Activated CD4-positive, alpha-beta T cell treated with anti-CD3 and anti-CD28 coated beads, Interleukin-2, amount 50 U/mL, for 4 hours (primary cell): ENCODE measurements at places on chromosomes 13 and 19.

DNA sequence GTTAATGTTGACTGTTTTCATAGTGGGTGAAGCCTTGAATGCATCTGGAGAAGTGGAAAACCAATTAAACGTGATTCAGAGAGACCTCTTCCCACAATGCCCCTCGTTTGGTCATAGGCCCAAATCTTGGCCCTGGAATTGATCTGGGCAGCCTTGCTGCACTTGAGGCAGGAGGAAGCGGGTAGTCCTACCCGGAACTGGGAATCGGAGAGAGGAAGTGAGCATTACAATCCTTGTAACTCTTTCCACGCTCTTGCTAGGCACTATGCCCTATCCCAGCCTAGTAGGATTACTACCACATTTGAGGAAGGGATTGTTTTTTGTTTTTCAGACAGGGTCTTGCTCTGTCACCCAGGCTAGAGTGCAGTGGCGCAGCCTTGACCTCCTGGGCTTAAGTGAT, 3.6 kb downstream of the KCNK6 start:
- DNase-seq, result no peak

DNA sequence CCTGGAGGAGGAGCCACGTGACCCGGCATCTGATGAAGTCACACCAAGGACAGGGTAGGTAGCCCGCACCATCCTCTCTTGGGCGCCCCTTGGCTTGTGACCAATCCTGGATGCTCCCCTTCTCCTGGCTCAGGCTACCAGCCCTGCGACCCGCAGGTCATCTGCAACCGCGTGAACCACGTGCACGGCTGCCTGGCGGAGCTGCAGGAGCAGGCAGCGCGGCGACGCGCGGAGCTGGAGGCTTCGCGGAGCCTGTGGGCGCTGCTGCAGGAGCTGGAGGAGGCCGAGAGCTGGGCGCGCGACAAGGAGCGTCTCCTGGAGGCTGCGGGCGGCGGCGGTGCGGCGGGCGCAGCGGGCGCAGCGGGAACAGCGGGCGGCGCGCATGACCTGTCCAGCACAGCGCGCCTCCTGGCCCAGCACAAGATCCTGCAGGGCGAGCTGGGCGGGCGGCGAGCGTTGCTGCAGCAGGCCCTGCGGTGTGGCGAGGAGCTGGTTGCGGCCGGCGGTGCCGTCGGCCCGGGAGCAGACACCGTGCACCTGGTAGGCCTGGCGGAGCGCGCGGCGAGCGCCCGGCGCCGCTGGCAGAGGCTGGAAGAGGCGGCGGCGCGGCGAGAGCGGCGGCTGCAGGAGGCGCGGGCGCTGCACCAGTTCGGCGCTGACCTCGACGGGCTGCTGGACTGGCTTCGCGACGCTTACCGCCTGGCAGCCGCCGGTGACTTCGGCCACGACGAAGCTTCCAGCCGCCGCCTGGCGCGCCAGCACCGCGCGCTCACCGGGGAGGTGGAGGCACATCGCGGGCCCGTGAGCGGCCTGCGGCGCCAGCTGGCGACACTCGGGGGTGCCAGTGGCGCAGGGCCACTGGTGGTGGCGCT, 45.9 kb downstream of the SPTBN4 start:
- DNase-seq, result no peak

- no peak for DNase-seq
Observed at GRCh38 chr13:39876258-39876657, 220.8 kb downstream of the COG6 start.

DNA sequence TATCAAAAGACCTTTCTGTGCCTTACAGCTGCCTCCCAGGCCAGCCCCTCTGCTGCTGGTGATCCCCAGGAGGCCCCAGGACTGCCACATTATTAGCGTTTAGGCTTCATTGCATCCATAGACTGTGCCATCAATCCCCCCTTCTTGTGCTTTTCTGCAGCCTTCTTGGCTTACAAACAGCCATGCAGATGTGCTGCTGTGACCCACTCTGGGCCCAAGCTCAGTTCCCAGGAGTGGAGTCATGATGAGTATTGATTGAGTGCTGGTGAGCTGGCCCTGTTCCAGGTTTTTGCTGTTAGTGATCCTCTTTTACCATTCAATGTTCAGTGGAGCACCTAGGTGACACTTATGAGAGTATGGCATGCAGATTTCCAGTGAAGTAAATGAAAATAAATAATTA, 59.9 kb upstream of the SLAIN1 start:
- DNase-seq, result no peak

DNA sequence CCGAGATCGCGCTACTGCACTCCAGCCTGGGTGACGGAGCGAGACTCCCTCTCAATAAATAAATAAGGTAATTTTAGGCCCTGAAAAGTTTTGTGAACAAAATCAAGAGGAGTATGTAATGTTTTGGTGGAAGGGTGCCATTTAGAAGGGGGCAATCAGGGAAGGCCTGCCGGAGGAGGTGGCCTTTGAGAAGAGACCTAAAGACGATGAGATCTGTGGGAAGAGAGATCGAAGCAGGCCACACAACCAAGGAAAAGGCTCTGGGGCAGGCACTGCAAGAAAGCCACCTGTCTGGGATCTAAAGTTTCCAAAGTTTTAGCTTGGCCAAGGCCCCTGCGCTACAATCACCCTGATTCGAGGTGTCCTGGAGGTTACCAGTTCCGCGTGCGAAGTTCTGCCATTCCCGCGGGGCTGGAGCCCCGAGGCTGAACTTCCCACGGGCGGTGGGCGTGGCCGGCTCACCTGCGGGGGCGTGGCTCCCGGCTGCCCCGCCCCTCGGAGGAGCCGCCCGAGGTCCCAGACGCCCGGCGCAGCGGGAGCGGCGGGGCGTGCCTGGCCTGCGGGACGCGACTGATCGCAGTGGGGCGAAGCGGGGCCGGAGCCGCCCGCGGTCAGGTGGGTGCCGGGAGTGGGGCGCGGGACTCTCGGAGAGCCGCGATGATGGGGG, at the start of gene KLC3:
Gene KLC3 (plus strand): TSS at position 519 of the 667 bp plus-strand sequence. CDS start 4,792 bp downstream, outside the sequence.
- DNase-seq, result peak; percentile 37

DNA sequence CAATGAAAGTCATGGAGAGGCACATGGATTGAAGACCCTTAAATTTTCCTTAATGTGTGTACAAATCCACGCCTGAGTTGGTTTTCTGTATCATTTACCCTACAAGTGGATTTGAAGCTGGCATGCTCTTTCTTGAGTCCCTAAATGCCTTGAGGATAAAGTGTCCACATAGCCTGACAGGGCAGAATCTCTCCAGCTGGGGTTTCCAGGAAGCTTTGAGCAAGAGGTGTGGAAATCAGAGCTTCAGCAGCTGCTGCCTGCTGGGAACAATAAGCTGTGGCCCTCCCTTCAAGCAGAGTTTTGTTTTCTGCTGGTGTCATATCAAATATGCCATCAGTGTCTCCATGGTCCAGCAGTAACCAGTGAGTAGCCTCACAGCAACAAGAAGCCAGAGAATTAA, 120.3 kb upstream of the SERTM1 start:
- DNase-seq, result no peak

- DNase-seq, result no peak
Observed at GRCh38 chr13:64000321-64000720, 2584.7 kb upstream of the PCDH20 start.

- no peak for DNase-seq
Observed at GRCh38 chr13:28707629-28708427, 10.9 kb downstream of the SLC46A3 start.

DNA sequence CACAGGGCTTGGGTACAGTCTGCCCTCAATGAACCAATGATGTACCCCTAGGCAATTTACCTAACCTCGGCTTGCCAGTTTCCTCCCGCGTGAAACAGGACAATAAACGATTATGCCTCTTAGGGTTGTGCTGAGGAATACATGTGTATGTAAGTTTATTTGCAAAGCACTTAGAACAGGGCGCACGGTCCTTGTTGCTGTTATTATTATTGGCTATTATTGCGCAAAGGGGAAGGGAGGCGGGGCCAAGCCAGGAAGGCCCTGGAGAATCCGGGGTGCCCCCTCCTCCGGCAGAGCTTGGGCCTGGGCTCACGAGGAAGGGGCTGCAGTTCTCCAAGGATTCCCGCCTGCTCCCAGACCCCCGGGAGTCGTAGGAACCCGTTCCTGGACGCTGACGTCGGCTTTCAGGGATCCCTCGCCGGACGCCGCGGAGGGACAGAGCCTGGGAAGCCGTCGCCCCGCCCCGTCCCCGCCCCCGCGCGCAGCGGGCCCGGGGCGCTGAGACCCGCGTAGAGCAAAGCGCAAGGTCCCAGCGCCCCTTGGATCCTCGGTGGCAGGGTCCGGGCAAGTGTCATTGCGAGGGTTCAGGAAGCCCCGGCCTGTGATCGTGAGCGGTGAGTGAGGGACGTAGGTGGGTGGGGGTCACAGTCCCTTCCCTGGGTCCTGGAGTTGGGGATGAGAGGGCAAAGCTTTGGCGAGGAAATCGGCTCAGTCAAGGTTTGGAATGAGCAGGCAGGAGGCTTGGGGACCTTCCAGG, at the start of gene TMEM91:
Gene TMEM91 (plus strand): TSS at position 293 of the 757 bp plus-strand sequence. CDS start 1,777 bp downstream, outside the sequence.
- no peak for DNase-seq

DNA sequence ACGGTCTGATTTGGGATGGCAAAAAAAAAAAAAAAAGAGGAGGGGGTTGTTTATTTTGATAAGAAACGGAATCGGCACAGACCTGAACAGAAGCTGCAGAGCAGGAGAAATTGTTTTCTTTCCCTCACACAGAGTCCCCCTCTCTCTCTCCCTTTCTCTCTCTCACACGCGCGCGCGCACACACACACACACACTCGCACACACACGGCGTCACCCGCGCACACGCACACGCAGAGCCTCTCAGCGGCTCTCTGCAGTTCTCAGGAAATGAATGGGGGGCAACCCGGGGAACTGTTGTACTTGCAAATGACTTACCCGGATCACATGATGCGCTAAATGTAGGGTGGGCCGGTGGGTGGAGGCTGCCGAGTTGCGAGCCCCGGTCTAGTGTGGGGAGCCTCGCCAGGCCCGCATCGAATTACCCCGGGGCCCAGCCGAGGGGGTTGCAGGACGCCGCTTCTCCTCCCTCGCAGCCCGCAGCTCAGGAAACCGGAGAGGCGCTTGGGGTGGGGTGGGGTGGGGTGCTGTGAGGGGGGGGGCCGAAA, 475 bp downstream of the KLF12 start:
- peak; percentile 84 for DNase-seq

DNA sequence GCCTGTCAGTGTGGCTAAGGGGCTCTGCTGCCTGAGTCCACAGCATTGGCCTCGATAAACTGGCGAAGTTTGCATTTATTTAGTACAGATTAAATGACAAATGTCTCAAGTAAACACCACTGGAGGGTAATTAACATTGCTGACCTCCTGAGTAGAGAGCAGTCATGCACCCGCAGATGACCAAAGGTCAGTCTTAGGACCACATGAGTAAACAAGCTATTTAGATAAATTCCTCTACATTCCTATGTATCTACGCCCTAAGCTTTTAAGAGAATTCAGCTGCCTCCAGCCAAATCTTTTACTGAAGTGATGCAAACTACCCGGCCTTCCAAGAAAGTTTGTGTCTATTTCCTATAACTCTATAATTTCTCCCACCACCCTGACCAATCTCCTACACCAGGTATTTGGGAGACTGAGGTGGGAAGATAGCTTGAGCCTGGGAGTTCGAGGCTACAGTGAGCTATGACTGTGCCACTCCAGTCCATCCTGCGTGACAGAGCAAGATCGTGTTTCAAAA, 22.9 kb downstream of the CD70 start:
- DNase-seq, result no peak

DNA sequence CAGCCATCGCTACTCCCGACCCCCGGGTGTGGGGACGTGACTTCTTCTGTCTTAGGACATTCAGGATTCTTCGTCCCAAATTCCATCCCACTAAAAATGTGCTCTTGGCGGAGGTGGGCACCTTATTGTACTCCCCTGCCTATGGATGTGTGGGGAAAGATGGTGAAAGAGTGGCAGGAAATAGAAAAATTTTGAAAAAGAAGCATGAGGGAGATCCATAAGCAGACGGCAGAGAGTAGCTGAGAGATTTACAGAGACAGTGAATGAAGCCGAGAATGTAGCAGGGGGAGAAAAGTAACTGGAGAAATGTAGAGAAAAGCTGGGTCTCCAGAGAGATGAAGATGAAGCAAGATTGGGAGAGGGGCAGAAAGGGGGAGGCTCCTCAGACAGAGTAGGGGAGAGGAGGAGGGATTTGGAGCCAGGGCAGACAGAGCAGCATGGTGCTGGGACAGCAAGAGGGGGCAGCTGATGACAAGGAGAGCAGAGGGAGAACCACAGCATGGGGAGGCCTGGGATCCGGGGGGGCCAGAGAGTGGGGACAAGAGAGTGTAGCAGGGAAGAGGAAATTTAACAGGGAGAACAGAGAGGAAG, 843 bp downstream of the ZNF610 start:
- no peak for DNase-seq

GRCh38 chr19:10120538-10121189, 965 bp upstream of the EIF3G start:
- no peak for DNase-seq

DNA sequence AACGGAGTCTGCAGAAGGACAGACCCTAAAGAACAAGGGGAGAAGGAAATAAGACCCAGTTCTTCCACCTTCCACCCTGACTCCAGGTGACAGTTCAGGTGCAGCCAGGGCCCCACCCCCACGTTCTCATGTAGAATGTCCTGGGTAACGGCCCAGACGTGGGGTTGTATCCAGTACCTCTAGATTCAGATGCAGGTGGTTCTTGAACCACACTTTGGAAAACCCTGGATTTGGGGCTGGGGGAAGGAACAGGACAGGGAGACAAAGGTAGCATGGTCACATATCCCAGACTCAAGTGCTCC, 2.2 kb downstream of the DMPK start:
- no peak for DNase-seq

- DNase-seq, result no peak
Observed at GRCh38 chr13:94712287-94712811, at the start of gene SOX21. SOX21 (minus strand) TSS chr13:94712545; CDS start chr13:94712049, 496 bp downstream.

GRCh38 chr19:35571406-35571965, 8.0 kb upstream of the ATP4A start:
- no peak for DNase-seq

DNA sequence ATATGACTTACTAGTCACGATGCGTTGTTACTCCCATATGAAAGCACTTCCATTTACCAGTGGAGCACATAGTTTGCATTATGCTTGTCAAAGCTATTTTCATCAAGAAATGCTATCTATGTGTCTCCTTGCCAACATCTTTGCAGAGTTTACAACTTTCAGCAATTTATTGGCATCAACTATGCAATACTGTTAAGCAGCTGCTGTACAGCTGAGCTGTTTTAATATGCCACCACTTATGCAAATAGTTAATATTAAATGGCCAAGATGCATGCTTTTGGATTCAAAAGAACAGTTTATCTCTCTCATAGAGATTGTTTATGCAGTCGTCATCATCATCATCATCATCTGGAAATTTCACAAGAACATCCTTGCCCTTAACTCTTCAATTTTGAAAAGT, 67.9 kb upstream of the KLF5 start:
- no peak for DNase-seq

DNA sequence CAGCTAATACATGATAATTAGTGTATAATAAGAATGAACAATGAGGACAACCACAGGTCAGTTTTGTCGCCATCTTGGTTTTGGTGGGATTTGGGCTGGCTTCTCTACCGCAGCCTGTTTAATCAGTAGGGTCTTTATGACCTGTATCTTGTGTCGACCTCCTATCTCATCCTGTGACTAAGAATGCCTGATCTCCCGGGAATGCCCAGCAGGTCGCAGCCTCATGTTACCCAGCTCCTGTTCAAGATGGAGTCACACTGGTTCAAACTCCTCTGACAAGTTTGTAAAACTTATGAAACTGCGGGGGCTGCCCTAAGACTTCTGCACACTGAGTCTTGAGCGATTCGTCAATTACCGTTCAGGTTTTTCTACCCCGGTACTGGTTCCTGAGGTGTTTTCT, 21.5 kb upstream of the ADGRE1 start:
- DNase-seq, result no peak
